ENCODE measurements at places on chromosomes 4 and X.

DNA sequence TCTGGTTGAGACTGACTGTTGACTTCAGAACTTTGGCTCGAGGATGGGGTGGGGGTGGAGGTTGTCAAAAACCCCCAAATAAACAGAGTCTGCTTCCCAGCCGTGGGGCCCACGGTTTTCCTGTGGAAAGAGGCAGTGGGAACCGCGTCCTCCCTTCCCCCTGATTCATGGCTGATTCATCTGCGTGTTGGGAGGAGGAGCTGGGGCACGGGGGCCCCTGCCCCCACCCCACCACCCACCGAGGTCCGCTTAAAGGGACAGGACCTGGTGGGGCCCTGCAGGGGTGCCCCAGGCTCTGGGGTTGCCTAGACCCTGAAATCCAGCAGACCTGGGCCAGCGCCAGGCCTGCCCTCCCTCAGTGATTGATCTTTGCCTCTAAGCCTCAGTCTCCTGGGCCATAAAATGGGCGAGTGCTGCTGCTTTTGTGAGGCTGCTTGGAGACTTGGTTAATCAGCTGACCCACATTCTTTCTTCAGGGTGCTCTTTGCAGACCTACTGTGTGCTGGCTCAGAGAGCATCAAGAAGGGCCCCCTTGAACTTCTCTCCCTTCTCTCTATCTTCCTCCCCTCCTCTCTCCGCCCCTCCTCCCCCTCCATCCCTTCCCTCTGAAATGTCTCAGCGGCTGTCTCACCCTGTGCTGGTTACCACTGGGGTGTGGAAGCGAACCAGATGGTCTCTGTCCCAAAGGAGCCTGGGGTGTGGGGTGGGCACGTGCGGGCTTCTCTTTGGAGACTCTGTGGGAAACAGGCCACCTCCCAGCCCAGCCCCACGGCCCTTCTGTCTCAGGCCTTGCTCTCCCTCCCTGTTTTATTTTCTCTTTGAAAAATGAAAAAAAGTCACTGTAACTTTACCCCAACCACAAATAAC lies 9.1 kb downstream of the HTRA3 start:
- H3K27ac ChIP-seq: no peak overlapping the region
- no peak for DNase-seq
- H3K36me3 ChIP-seq: no peaks in the 10 kb centered on the region
- no peak overlapping the region for H3K4me3 ChIP-seq
- peaks cover 7% of the 10 kb centered on the region for H3K27me3 ChIP-seq
- no peaks in the 10 kb centered on the region for H3K4me1 ChIP-seq

DNA sequence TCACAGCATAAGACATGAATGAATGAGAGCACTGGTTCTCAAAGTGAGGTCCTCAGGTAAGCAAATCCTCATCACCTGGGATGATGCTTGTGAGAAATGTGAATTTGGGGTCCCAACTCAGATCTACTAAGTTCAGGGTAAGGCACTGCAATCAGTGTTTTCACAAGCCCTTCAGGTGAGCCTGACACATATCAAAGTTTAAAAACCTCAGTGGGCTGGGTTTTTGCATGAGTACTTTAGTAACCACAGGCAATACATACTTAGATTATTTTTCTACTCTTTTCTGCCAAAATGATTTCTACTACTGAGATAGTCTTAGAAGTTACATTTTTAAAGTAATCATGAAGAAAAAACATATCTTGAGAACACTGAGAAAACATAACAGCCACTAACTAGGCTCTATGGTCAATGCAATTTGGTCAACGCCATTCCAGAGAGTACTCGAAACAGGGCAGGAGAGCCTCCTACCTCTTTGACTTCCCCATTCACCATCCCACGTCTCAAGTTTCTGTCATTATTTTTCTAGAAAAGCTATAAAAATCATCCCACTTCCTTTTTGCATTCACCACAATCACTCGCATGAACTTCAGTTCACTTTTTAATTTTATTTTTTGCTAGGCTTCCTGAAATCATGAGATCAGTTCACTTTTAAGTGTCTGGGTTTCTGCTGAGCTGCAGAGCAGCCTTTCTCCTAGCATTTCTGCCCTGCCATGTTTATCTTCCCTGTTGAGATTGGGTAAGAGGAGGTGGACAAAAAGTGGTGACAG lies 73.8 kb downstream of the MFAP3L start:
- H3K27me3 ChIP-seq: no peaks in the 10 kb centered on the region
- H3K36me3 ChIP-seq: no peaks in the 10 kb centered on the region
- no peak overlapping the region for H3K27ac ChIP-seq
- DNase-seq: no peak
- peaks cover 8% of the 10 kb centered on the region for H3K4me1 ChIP-seq

GRCh38 chrX:23501974-23502373 lies 165.3 kb upstream of the PRDX4 start:
- H3K4me3 ChIP-seq: no peak overlapping the region
- H3K27ac ChIP-seq: no peak overlapping the region
- H3K36me3 ChIP-seq: no peaks in the 10 kb centered on the region
- H3K4me1 ChIP-seq: no peaks in the 10 kb centered on the region
- no peaks in the 10 kb centered on the region for H3K27me3 ChIP-seq

DNA sequence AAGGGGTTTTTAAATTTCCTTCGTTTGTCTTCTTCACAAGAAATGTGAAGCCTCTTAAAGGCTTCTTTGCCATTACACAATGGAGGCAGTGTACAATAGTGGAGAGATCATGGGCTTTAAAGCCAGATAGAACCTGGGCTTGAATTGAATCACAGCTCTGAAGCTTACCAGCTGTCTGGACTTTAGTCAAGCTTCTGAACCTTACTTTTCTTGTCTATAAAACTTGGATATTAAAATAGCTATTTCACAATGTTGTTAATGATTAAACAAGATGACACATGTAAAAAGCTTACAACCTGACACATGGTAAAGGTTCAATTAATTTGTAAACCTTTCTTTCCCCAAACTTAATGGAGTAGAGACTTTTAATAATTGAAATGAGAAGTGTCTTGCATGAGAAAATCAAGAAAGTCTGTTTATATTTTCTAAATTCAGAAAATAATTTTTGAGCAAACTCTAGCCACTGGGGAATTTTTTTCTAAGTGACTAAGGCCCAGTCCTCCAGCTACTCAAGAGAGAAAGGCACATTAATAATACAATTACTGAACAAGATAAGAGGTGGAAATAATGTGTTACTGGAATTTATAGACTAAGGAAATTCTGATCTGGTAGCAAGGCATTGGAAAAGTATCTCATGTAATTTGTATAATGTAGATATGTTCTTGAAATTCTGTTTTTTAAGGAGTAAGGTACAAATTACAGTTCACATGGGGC lies 21.7 kb upstream of the TBC1D8B start:
- H3K27ac ChIP-seq: no peak overlapping the region
- H3K27me3 ChIP-seq: peaks cover 9% of the 10 kb centered on the region
- no peak overlapping the region for H3K4me3 ChIP-seq
- H3K4me1 ChIP-seq: no peaks in the 10 kb centered on the region

GRCh38 chr4:140790765-140791164 lies 34.6 kb upstream of the TBC1D9 start:
- no peak overlapping the region for H3K4me3 ChIP-seq
- no peak overlapping the region for H3K27ac ChIP-seq
- peaks cover 6% of the 10 kb centered on the region for H3K27me3 ChIP-seq
- no peaks in the 10 kb centered on the region for H3K36me3 ChIP-seq
- no peak for DNase-seq

DNA sequence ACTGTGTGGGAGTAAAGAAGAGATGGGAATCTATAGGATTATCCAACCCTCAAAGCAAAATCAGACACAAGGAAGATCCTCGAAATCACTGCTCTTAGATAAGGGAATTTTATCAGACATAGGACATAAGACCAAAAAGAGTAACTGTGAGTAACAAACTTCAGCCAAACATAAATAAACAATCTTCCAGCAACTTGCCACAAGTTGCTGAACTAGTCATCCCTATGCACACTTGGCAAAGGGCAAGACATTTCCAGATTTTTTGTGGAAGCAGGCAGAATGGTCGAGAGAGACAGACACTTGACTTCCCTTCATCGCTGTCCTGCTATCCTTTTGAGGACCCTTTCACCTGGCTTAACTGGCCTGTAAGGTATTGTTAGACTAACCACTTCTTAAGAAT lies 89.6 kb downstream of the KCNIP4 start:
- peaks cover 5% of the 10 kb centered on the region for H3K27me3 ChIP-seq
- H3K27ac ChIP-seq: no peak overlapping the region
- no peaks in the 10 kb centered on the region for H3K36me3 ChIP-seq
- no peak overlapping the region for H3K4me3 ChIP-seq
- no peaks in the 10 kb centered on the region for H3K4me1 ChIP-seq
- DNase-seq: no peak

DNA sequence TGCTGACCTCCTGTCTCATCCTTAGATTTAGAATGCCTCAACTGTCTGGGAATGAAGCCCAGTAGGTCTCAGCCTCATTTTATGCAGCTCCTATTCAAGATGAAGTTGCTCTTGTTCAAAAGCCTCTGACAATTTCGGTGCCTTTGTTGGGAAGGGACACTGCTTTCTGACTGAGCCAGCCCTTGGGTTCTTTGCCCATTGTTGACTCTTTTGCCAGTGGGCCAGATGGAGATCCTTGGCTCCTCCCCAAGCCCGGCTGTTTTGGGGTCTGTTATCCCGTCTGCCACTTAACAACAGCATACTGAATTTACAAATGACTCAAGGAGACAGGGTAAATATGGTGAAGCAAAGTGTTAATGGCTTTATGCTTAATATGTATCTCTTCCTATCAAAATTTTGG lies 58.3 kb upstream of the PRKX start:
- no peaks in the 10 kb centered on the region for H3K27me3 ChIP-seq
- no peak overlapping the region for H3K4me3 ChIP-seq
- DNase-seq: no peak
- no peaks in the 10 kb centered on the region for H3K36me3 ChIP-seq
- H3K27ac ChIP-seq: no peak overlapping the region
- no peaks in the 10 kb centered on the region for H3K4me1 ChIP-seq

Data from activated naive CD8-positive, alpha-beta T cell treated with anti-CD3 and anti-CD28 coated beads for 36 hours (primary cell).